ENCODE measurements at places on chromosomes 1 and 21.

- DNase-seq: no peak
Observed at GRCh38 chr1:201217146-201217545, 26.5 kb downstream of the IGFN1 start.

- DNase-seq: no peak
Observed at GRCh38 chr1:232952514-232953499, 2.4 kb downstream of the NTPCR start.

GRCh38 chr1:230818901-230819300 lies 49.4 kb downstream of the C1orf198 start:
- DNase-seq: no peak

DNA sequence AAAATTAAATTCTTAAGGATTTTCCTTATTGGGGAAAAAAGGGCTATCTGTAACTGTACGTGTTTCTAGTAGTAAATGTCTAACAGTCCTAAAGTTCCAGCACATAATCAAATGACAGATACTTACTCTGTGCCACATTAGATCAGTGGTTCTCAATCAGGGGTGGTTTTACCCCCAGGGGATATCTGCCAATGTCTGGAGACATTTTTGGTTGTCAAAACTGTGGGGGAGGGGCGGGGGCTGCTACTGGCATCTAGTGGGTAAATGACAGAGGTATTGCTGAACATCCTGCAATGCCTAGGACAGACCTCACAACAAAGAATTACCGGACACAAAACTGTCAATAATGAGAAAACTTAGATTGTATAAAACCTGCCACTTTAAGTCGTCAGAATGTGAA lies 33.4 kb upstream of the PTPRC start:
- DNase-seq: no peak

- DNase-seq: no peak
Observed at GRCh38 chr1:235423214-235423652, 56.0 kb downstream of the TBCE start.

GRCh38 chr1:213533125-213533524 lies 454.6 kb upstream of the PROX1 start:
- DNase-seq: no peak

GRCh38 chr1:22221233-22221780 lies 78.4 kb upstream of the WNT4 start:
- no peak for DNase-seq

GRCh38 chr1:65231718-65232330 lies 77.5 kb upstream of the DNAJC6 start:
- DNase-seq: no peak

DNA sequence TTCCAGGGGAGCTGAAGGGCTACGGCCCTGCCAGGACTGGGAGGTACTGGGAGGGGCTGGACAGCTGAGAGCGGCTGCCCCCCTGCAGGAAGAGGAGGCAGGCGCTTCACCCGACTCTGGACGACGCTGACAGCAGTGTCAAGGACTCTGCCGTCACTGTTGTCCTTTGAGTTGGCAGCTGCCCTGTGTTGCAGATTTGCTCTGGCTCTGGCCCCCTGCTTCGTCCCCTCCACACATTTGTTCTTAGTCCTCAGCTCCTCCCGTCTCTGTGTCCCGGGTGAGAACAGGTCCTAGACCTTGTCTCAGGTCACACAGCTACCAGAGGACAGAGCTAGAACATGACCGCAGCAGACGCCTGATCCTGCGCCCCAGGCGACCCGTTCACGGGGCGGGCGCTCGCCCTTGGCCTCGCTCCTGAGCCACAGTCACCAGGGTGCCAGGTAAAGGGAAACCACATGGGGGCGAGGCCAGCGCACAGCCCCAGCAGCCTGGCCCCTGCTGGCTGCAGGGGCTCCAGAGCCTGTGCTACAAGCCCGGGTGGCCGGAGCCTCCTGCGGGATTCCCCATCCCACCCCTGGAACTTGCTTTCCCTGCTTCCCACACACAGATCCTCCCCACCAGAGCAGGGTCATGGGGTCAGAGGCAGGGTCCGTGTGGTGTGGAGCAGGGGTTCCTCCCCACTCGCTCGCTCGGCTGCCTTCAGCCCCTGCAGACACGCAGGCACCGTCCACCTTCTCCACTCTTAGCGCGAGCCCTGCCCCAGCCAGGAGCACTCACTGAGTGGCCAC lies 10.7 kb upstream of the NPHP4 start:
- no peak for DNase-seq

GRCh38 chr1:220153147-220153546 lies 59.2 kb downstream of the IARS2 start:
- DNase-seq: no peak

DNA sequence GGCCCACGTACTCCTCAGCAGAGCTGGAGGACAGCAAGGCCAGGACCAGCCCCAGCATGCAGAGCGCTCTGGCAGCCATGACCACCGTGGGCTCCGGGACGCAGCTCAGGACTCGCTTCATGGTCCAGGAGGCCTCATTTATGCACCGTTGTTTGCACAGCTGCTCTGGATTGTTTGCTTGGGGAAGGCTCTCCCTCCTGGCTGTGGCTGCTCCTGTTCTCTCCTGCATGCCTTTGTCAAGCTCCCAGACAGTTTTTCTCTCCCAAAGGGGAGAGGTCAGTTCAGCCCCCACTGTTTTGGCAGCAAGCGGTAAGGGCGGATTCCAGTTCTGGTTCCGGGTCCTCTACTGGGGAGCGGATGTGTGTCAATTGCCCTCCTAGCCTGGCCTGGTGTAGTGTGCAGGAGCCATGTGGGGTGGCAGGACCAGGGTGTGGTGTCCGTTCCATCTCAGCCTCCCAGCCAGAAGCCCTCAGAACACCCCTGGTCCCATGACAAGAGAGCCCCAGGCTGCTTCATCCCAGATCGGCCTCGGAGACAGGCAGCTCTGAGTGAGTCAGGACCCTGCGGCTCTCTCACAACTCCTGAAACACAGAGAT lies at the start of gene TFF3:
Gene TFF3 (minus strand): TSS at position 114 of the 596 bp plus-strand sequence. CDS start 35 bp downstream, at position 79.
- no peak for DNase-seq

GRCh38 chr1:35180776-35181374 lies 12.1 kb downstream of the SFPQ start:
- DNase-seq: no peak

DNA sequence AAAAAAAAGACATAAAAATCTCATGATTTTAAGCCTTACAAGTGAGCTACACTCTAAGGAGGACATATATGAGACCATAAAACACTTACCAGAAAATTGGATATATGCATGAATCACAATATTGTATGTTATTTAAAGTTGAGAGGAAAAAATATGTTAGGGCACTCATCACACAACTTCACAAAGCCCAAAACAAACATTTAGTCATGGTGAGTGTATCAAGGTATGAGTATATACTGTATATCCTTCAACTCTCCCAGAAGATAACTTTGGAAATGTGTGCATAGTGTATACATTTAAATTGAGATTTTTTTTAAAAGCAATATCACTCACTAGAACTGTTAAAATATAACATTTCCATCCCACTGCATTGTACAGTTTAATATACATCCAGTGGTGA lies 259.3 kb downstream of the SRGAP2C start:
- no peak for DNase-seq

DNA sequence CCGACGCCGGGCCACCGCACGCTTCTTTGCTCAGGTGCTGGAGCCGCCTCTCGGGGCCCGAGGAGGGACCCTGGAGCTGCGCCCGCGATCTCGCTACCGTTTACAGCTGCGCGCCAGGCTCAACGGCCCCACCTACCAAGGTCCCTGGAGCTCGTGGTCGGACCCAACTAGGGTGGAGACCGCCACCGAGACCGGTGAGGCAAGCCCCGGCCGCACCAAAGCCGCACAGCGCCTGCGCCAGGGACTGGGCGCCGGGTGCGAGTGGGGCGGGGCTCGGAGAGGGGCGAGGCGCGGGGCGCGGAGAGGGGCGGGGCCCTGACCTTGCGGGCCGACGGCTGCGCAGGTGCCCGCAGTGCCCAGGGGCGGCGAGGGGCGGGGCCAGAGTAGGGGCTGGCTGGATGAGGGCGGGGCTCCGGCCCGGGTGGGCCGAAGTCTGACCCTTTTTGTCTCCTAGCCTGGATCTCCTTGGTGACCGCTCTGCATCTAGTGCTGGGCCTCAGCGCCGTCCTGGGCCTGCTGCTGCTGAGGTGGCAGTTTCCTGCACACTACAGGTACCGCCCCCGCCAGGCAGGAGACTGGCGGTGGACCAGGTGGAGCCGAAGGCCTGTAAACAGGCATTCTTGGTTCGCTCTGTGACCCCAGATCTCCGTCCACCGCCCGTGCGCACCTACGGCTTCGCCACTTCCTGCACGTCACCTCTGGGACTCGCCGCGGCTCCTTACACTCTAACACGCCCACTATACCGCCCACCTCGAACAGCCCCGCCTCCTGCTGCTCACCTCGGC lies 9.8 kb upstream of the CDC20 start:
- peak; percentile 38 for DNase-seq

DNA sequence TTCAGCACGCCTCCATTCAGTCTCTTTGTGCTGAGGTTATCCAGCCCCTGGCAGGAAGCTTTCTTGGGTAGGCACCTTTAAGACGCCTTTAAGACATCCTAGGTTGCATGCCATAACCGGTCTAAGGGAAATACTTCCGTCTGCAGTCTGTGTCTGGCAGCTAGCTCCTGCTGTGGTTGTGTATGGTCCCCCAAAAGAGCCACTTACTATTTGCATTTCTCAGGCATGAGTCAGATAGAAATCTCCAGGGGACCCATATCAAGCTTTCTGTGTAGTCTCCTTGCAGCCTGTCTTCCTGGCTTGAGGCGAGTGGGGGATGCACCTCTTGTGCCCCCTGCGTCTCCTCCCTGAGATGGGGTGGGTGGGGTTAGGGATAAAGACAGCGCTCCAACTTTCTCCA lies 10.0 kb upstream of the RYR2 start:
- no peak for DNase-seq

- DNase-seq: no peak
Observed at GRCh38 chr1:156608036-156608674, 6.9 kb upstream of the GPATCH4 start.

GRCh38 chr1:22711591-22712501 lies 1.2 kb downstream of the EPHB2 start:
- no peak for DNase-seq

GRCh38 chr21:32198384-32198783 lies 80.5 kb downstream of the MIS18A start:
- DNase-seq: no peak

GRCh38 chr21:34726627-34727337 lies 58.0 kb downstream of the CLIC6 start:
- DNase-seq: no peak

GRCh38 chr1:41537251-41537650 lies 52.8 kb upstream of the EDN2 start:
- no peak for DNase-seq

DNA sequence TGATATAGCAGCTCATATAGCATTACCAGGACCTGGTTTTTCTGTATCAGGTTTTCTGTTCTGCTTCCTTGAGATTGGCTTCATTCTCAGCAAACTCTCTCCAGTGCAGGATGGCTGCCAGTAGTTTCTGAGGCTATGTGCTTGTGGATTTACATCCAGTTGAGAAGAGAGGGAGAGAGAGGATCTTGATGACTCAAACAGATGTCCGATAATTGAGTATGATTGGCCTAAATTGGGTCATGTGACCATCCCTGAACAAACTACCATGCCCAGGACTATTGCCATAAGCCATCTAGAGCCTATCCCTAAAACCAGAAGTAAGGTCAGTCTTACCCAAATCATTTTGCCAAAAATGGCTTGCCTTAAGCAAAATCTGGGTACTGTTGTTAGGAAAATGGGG lies 18.1 kb upstream of the PSMA5 start:
- no peak for DNase-seq

- no peak for DNase-seq
Observed at GRCh38 chr1:203512848-203513584, 19.1 kb downstream of the OPTC start.

DNA sequence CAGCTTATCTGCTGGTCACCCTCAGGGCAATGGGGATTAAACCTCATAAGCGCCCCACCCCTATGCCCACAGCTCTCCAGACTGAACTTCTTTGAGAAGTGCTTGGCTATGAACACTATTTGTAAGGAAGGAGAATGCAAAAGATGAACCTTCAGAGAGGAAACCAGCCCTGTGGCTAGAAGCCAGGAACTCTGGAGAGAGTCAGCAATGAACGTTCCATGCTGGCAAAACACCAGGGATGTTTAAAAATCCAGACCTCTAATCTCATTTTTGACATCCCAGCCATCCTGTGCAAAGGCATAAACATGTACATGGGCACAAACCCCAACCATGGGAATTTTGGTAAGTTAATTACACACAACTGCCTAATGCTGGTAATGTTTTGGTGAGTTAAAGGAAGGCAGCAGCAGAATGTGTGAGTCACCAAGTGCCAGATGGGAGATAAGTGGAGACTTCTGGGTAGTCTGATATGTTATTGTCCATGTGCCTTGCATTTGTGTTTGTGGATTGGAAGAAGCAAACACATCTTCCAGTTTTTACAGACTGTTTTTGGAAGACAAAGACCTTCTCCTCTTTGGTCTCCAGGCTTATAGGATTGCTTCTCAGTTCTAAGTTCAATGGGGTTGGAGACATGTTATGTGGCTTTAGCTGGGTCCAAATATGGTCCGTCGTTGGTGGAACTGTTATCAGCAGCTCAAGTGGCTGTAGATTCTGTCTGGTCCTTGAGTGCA lies 174.1 kb upstream of the ETV3 start:
- no peak for DNase-seq

DNA sequence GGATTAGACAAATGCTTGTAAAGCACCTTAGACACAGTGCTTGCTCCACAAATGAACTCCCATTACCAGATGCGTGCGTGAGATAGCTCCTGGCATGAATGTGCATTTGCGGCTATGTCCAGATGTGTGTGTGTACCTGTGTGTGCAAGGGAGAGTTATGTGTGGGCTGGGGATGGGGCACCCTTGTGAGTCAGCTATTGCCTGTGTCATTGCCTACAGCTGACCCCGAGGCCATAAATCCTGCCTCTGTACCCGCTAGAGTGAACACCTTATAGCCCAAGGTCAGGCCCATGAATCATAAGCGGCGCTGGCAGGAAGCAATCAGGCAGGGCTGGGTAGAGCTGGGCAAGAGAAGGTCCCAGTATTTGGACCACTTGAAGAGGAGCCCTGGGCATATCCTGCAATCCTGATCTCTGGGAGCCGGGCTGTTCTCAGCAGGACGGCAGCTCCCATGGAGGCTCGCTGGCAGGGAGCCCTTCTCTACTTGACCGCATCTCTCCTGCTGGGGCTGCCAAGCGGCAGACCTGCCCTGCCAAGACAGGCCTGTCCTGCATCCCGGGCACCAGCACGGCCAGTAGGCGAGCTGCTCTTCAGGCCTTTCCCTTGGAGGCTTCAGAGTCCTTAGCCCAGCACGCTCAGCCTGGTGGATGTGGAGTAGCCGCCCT lies 86.4 kb downstream of the TMEM53 start:
- no peak for DNase-seq

GRCh38 chr21:38376235-38376634 lies 119.4 kb downstream of the KCNJ15 start:
- DNase-seq: no peak
